ENCODE measurements at places on chromosomes 11 and 22. TPM values are rescaled to one million over a fixed set of nuclear protein-coding genes. Genes with fewer than 3 reads are reported as not detected.

SLC7A4 gene
- total RNA-seq, result 0.14 TPM

FOLR1 gene
- total RNA-seq, result not detected

MMP13 gene
- 0.14 TPM for total RNA-seq

PHOX2A gene
- not detected for total RNA-seq

FEN1 gene
- 13.3 TPM for total RNA-seq

C11orf52 gene
- not detected for total RNA-seq

YPEL1 gene
- total RNA-seq, result 0.22 TPM

CBLIF gene
- not detected for total RNA-seq

EHF gene
- 2.8 TPM for total RNA-seq

TBX10 gene
- not detected for total RNA-seq

CLDN5 gene
- 0.22 TPM for total RNA-seq

PHETA2 gene
- 17.0 TPM for total RNA-seq

TM7SF2 gene
- 65.0 TPM for total RNA-seq

FAM180B gene
- total RNA-seq, result not detected

SDHAF2 gene
- total RNA-seq, result 70.5 TPM

CHKA gene
- total RNA-seq, result 19.7 TPM

RGL4 gene
- total RNA-seq, result not detected

ARHGEF17 gene
- 67.6 TPM for total RNA-seq

TTC12 gene
- 15.1 TPM for total RNA-seq

NXPE2 gene
- total RNA-seq, result not detected

TYR gene
- not detected for total RNA-seq

CRACR2B gene
- total RNA-seq, result 0.66 TPM

USH1C gene
- not detected for total RNA-seq
